ENCODE measurements at places on chromosomes 6 and 20.

GRCh38 chr6:144467172-144467762, 182.1 kb downstream of the UTRN start:
- H3K36me3 ChIP-seq: no peaks in the 10 kb centered on the region
- H3K4me1 ChIP-seq: peaks cover 16% of the 10 kb centered on the region

- H3K36me3 ChIP-seq: no peaks in the 10 kb centered on the region
- H3K27me3 ChIP-seq: no peaks in the 10 kb centered on the region
- no peaks in the 10 kb centered on the region for H3K4me1 ChIP-seq
- H3K4me3 ChIP-seq: no peak overlapping the region
- H3K27ac ChIP-seq: no peak overlapping the region
- DNase-seq: no peak
These were observed 369.1 kb upstream of the MARCKS start for GRCh38 chr6:113488061-113488460.

GRCh38 chr6:101513181-101513580, 119.7 kb downstream of the GRIK2 start:
- DNase-seq: no peak
- no peaks in the 10 kb centered on the region for H3K36me3 ChIP-seq
- no peak overlapping the region for H3K4me3 ChIP-seq
- H3K4me1 ChIP-seq: no peaks in the 10 kb centered on the region

GRCh38 chr20:3896302-3896701, 7.1 kb downstream of the PANK2 start:
- H3K27me3 ChIP-seq: no peaks in the 10 kb centered on the region
- H3K4me1 ChIP-seq: peaks cover 25% of the 10 kb centered on the region
- no peak for DNase-seq
- no peak overlapping the region for H3K27ac ChIP-seq
- H3K4me3 ChIP-seq: no peak overlapping the region

Data from thymus (tissue), 14 donors.